ENCODE measurements at places on chromosomes 5 and 9.

- DNase-seq = no peak
Observed at GRCh38 chr5:75736273-75736672, 19.0 kb upstream of the POC5 start.

DNA sequence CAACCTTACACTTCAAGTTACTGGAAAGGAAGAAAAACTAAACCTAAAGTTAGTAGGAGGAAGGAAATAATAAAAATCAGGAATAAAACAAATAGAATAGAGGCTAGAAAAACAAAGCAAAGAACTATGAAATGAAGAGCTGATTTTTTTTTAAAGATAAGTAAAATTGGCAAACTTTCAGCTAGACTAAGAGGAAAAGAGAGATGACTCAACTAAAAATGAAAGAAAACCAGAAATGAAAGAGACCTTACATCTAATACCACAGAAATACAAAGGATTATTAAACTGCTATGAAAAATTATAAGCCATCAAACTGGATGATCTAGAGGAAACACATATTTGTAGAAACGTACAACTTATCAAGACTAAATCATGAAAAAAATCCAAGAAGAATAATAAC lies 60.0 kb downstream of the PRRC1 start:
- no peak for DNase-seq

GRCh38 chr5:8676695-8677094 lies 807.7 kb downstream of the MTRR start:
- DNase-seq = no peak

DNA sequence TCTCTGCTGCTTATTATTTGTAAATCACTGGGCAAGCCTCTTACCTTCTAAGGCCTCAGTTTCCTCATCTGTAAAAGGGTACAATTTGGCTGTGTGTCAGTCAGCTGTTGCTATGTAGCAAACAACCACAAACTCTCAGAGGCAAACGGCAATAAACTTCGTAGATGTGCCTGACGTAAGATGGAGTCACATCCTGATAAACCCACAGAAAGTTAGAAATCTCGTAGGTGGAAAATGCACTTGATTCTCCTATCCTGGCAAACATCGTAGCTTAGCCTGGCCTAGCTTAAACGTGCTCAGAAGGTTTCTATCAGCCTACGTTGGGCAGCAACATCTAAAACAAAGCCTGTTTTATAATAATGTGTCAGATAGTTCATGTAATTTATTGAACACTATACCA lies 35.0 kb upstream of the UNC5A start:
- DNase-seq = no peak

- DNase-seq = no peak
Observed at GRCh38 chr5:53343187-53343586, 137.2 kb upstream of the FST start.

GRCh38 chr5:59746241-59746765 lies 147.2 kb downstream of the PDE4D start:
- no peak for DNase-seq

- DNase-seq = no peak
Observed at GRCh38 chr9:36392489-36392888, 7.6 kb downstream of the RNF38 start.

DNA sequence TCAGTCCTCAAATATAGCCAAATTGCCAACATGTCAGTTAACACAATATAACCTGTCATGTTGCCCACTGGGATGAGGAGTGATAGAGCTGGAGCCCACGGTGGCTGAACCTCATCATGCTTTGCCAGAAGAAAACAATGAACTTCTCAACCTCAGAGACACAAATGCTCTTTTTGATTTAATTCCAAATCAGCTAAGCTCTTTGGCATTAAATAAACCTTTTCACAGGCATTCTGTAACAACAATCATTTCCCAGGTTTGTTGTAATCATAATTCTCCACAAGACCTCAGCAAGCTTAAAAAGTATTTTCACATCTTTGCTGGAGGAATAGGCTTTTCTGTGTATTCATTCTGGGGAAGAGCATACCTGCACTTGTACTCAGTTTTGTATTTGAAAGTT lies 830.9 kb downstream of the MAT2B start:
- DNase-seq = no peak

- DNase-seq = no peak
Observed at GRCh38 chr5:95972196-95972595, 10.5 kb upstream of the ELL2 start.

DNA sequence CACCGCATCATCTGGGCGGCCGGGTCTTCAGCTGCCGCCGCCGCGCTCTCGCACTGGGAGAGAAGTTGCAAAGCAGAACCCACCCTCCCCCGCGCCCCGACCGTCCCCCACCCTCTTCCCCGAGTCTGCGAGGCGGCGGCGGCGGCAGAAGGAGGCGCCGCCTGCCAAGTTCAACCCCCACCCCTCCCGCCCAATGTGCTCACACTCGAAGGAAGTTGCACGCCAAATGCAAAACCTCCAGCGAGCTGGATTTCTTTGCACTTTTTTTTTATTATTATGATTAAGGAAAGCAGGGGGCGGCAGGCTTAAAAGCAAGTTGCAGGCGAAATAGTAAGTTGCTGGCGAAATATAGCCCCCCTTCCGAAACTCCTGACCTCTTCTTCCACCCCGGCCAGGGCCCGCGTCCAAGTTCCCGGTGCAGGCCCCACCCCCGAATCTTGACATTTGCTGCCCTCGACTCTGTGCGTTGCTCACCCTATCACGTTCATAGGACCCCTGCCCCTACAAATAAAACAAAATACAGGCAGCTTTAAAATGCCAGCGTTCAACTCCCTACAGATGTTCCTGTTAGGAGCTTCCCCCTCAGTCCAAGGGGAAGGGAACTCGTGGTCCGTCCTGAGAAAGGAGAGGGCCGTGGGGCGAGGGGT lies 1.1 kb upstream of the NR3C1 start:
- peak; percentile 85 for DNase-seq

DNA sequence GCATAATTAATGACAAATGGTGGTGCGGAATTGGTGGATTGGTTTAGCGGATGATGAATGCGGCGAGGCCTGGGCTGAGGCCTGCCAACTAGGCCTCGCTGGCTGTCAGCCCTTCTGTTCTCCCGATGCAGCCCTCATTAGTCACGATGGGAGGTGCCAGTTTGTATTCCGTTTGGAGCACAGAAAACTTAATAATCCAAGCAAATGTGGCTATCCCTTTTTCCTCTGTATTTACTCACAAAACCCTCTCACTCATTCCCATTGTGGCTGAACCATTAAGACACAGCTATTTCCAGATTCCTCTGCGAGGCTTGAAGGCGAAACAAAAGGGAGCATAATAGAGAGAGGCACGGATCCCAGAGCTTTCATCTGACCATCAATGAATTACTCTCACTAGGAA lies 114.3 kb downstream of the MVB12B start:
- no peak for DNase-seq

- peak; percentile 46 for DNase-seq
Observed at GRCh38 chr9:32069169-32069813, 315.2 kb upstream of the ACO1 start.

DNA sequence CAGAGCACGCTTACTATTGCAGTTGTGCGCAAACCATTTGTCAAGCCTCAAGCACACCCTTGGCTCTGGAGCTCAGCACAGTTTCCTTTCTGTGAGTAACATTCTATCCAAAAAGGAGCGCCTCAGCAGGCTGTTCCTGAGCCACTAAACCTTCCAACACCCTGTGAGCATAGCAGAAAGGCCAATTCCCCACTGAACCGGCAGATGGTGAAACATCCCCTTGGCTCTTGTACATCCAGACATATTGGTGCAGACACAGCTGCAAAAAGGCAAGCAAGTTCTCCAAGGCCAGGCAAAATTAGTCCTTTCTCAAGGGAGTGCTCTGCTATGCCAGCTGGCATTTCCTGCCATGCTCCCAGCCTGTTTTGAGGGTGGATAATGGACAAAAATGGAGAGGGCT lies 44.1 kb upstream of the CEMIP2 start:
- no peak for DNase-seq

- no peak for DNase-seq
Observed at GRCh38 chr9:22405869-22406659, 40.6 kb upstream of the DMRTA1 start.

DNA sequence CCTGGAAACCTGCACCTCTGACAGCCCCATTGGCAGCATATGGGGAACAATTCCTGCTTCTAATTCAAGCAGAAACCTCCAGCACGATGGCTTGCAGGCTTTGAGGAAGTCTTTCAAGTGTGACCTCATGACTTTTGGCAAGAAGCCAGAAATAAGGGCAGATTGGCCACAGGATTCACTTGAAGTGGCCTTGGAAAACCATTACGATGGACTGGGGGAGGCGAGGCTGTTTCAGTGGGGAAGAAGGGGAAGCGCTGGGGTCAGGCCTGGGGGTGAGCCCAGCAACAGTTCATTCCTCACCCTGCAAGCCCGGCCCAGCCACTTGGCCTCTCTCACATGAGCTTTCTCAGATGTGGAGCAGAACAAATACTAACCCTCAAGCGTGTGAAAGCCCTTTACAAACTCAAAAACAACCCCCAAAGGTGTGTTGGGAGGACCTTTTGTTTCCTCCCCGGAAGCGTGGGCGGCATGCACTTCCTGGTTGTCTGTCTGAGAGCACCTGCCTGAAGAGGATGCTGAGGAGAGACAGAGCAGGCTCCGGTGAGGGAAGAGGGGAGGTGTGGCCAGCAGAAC lies 26.9 kb upstream of the EEIG1 start:
- peak; percentile 86 for DNase-seq

DNA sequence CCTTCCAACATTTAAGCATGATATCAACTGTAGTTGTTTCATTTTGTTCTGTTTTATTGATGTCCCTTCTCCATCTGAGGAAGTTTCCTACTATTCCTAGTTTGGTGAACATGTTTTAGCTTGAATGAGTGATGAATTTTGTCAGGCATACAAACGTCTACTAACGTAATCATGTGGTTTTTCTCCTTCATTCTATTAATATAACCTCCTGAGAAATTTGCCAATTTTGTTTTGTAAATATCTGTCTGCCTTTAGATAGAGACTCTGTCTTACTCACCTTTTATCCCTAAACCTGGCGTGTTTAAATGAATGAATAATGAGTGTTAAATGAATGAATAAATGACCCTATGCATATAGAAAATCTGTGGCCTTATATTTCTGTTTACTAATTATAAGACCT lies 26.5 kb upstream of the NREP start:
- no peak for DNase-seq

DNA sequence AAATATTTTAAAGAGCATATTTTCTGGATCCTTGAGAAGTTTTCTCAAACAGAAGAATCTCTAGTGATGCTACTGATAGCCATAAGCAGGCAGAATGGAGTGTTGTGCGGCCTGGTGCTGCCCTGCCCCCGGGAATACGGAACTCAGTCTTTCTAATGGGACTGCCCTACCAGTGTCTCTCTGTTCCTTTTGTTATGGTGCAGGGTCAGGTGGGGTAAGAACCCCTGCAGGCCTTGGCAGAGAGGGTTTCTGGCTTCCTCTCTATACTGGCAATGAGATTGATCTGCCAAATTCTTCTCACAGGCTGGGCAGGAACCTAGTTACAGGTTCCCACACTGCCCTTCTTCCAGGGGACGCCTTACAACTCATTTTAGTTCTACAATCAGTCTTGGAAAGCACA lies 2.6 kb downstream of the IL5 start:
- no peak for DNase-seq

DNA sequence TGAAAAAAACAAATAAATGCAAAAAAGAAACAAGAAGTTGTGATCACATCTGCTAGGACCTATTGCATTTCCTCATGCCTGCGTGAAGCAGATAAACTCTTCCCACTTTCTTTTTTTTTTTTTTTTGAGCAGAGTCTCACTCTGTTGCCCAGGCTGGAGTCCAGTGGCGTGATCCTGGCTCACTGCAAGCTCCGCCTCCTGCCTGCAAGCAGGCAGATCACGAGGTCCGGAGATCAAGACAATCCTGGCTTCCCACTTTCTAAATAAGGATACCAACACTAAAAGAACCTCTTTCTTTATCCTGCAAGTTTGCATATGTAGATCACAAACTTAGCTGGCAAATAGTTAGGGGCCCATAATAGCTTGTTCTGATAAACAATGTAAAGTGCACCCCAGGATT lies 128.6 kb downstream of the ASTN2 start:
- no peak for DNase-seq

DNA sequence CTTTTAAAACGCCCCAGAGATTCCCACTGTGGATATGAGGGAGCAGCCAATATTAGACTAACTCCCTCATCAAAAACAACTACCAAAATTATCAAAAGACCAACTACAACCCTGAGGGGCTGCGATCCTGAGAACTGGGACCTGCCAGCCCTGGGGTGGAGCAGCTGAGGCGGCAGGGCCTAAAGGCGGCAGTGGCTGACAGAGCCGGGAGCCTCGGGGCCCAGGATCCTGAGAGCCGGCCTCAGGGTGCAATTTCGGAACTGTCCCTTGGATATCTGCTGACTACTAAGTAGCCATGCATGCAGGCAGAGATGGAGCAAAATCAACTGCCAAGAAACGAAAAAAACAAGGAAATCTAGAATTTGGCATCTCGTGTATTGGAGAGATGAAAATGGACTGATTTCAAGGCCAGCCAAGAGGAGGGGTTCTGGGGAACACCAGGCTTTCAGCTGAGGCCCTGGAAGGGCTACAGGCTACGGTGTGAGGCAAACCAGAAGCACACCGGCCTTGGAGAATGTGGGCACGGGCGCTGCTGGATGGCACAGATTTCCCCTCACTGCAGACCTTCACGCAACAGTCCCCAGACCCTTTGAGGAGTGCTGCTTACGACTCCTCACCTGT lies 63.6 kb upstream of the UBAC1 start:
- no peak for DNase-seq

- DNase-seq = no peak
Observed at GRCh38 chr5:65199993-65200675, 281.6 kb downstream of the ADAMTS6 start.

- DNase-seq = no peak
Observed at GRCh38 chr9:92048924-92049625, 66.1 kb downstream of the SPTLC1 start.

DNA sequence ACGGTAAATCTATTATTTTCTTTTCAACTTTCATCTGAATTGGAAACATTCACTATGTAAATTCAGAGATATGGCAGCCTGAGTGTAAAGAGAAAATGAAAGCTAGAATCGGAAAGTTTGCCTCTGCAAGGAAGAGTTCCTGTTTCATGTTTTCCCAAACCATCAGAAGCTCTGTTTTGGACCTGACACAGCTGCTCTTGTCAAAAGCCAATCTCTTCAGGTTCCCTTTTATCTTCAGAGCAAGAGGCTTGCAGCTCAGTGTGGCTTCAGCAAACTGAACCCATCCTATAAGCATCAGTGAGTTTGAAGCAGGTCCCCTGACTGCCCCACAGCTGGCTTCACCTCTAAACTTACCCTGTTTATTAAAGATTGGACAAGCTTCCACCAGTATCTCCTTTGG lies 1099.7 kb downstream of the DTWD2 start:
- DNase-seq = no peak

- no peak for DNase-seq
Observed at GRCh38 chr5:130155345-130156011, 251.2 kb downstream of the CHSY3 start.

- DNase-seq = no peak
Observed at GRCh38 chr5:73786043-73786831, 160.2 kb downstream of the ARHGEF28 start.

GRCh38 chr5:116529615-116530014 lies 45.0 kb downstream of the SEMA6A start:
- no peak for DNase-seq

- DNase-seq = no peak
Observed at GRCh38 chr5:93599001-93599379, 16.0 kb downstream of the NR2F1 start.

Measured in NB4 (cell line).